Right atrium auricular region (tissue), 2 donors: ENCODE measurements at places on chromosomes 11 and 22. TPM values are rescaled to one million over a fixed set of nuclear protein-coding genes. Genes with fewer than 3 reads are reported as not detected.
A peak's percentile ranks its signal among the peaks of the same experiment; 100 is the strongest.

GRCh38 chr11:77126156-77126775 is 1.8 kb upstream of the MYO7A start:
- no peak overlapping the region for H3K27ac ChIP-seq
- no peaks in the 10 kb centered on the region for H3K4me1 ChIP-seq
- no peaks in the 10 kb centered on the region for H3K27me3 ChIP-seq
- no peaks in the 10 kb centered on the region for H3K36me3 ChIP-seq

DNA sequence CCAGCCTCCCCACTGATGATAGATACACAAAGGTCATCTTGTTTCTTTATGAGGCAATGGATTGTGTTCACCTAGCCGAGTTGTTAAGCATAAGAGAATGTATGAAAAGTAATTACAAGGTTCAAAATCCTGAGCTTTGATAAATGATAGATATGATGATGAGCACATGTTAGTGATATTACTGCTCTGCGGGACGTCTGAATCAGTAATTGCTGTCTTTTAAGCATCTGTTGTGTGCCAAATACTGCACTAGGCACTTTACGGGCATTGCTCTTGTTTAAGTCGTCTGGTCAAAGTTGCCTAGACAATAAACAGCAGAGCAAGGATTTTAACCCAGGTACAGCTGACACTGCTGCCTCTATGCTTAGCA is 559 bp upstream of the RNF141 start:
- no peaks in the 10 kb centered on the region for H3K36me3 ChIP-seq
- no peaks in the 10 kb centered on the region for H3K27me3 ChIP-seq
- H3K4me3 ChIP-seq: peak overlapping the region; percentile 91
- peaks cover 14% of the 10 kb centered on the region for H3K4me1 ChIP-seq

- DNase-seq: no peak
- no peak overlapping the region for H3K4me3 ChIP-seq
- H3K27me3 ChIP-seq: no peaks in the 10 kb centered on the region
- no peak overlapping the region for H3K27ac ChIP-seq
- H3K36me3 ChIP-seq: no peaks in the 10 kb centered on the region
- no peaks in the 10 kb centered on the region for H3K4me1 ChIP-seq
These were observed 437.4 kb downstream of the JRKL start for GRCh38 chr11:96827164-96827563.

- H3K36me3 ChIP-seq: no peaks in the 10 kb centered on the region
- no peaks in the 10 kb centered on the region for H3K27me3 ChIP-seq
- H3K27ac ChIP-seq: no peak overlapping the region
- DNase-seq: no peak
These were observed 767.1 kb upstream of the API5 start for GRCh38 chr11:42544726-42545125.

DNA sequence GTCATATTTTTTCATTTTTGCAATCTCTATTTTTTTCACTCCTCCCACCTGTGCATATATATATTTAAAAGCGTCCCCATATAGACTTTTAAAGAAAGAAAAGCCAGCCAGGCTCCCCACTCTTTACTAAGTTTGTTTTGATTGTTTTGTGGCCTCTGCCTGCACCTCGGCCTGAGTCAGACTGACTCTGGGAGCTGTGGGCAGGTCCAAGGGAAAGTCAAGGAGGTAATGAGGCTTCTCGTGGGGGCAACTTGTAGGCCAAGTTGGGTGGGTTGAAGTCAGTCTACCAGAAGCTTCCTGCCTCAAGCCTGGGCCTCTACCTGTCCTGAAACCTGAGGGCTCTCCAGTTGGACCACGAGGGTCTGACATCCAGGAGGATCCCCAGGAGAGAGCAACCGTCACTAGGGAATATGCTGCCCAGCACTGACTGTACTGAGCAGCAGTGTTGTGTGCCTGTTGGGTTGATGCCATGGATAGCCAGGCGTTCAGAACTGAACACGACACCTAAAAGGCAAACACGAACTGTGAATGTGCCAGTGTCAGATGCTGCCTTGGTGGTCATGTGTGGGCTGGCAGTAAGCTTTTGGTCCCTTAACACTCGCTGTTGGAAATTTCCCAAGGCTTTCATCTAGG is 58.8 kb downstream of the BMAL1 start:
- peaks cover 55% of the 10 kb centered on the region for H3K4me1 ChIP-seq
- no peak overlapping the region for H3K4me3 ChIP-seq
- no peaks in the 10 kb centered on the region for H3K36me3 ChIP-seq
- H3K27me3 ChIP-seq: no peaks in the 10 kb centered on the region
- H3K27ac ChIP-seq: no peak overlapping the region

- no peaks in the 10 kb centered on the region for H3K27me3 ChIP-seq
- H3K27ac ChIP-seq: no peak overlapping the region
- H3K4me1 ChIP-seq: no peaks in the 10 kb centered on the region
- no peaks in the 10 kb centered on the region for H3K36me3 ChIP-seq
- H3K4me3 ChIP-seq: no peak overlapping the region
- no peak for DNase-seq
These were observed 266.0 kb upstream of the MTNR1B start for GRCh38 chr11:92703449-92703830.

GRCh38 chr11:2575591-2576051 is 124.2 kb downstream of the KCNQ1OT1 start:
- DNase-seq: no peak
- H3K27me3 ChIP-seq: no peaks in the 10 kb centered on the region
- no peaks in the 10 kb centered on the region for H3K36me3 ChIP-seq
- H3K27ac ChIP-seq: no peak overlapping the region

- H3K36me3 ChIP-seq: no peaks in the 10 kb centered on the region
- H3K4me3 ChIP-seq: no peak overlapping the region
- H3K27me3 ChIP-seq: no peaks in the 10 kb centered on the region
- no peaks in the 10 kb centered on the region for H3K4me1 ChIP-seq
These were observed 71.8 kb upstream of the TP53I11 start for GRCh38 chr11:45022294-45023064.

- no peak overlapping the region for H3K4me3 ChIP-seq
- no peak for DNase-seq
These were observed 1.0 kb downstream of the SYT12 start for GRCh38 chr11:67023957-67024353.

DNA sequence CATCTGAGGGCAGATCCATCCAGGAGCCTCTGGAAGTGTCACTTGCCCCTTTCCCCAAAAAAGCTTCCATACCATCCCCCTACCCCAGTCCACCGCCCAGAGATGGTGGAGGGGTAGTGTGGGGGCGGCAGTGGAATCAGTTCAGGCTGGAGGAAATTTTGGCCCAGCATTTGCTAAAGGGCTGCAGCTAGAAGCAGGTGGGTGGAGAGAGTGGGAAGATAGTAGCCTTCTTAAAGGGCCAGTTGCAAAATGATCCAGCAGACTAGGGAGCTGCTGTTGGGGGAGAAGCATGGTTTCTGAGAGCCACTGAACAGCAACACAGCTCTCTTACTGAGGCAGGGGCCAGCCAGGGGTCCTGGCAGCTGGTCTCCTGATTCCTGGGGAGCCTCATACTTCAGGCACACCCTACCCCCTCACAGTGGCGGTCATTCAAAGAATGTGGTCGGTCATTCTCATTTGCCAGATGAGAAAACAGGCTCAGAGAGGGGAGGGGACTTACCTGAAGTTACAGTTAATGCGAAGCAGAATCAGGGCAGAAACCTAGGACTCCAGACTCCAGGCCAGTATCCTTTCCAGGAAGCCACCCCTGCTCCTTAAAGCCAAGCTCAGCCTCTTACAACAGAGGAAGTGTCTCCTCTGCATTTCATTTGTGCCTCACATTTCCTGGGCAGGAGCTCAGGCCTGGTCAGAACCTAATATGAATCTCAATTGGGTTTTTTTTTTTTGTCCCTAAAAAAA is 5.4 kb downstream of the SEC14L2 start:
- H3K27me3 ChIP-seq: no peaks in the 10 kb centered on the region
- H3K4me3 ChIP-seq: no peak overlapping the region
- peaks cover 5% of the 10 kb centered on the region for H3K36me3 ChIP-seq

DNA sequence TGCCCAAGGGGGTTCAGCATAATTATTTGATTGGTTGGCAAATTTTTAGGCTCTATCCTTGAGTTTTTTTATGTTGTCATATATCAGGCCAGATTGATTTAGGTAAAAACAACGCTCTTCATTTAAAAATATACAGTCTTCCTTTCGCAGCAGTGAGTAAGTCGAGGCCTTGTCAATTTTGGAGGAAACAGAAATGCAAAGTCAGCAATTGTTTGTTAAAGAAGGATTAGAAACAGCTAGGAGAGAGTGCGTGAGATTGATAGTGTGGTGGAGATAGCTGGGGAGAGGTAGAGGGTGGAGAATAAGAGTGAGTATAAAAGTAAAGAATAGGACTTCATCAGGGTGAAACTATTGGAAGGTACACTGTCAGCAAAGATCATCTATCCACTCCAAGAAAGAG is 830.8 kb downstream of the LUZP2 start:
- no peak overlapping the region for H3K4me3 ChIP-seq
- no peak overlapping the region for H3K27ac ChIP-seq
- no peaks in the 10 kb centered on the region for H3K36me3 ChIP-seq
- DNase-seq: no peak

- no peaks in the 10 kb centered on the region for H3K27me3 ChIP-seq
- DNase-seq: no peak
- no peak overlapping the region for H3K4me3 ChIP-seq
- no peak overlapping the region for H3K27ac ChIP-seq
- no peaks in the 10 kb centered on the region for H3K4me1 ChIP-seq
These were observed 56.5 kb upstream of the PRR5 start for GRCh38 chr22:44645531-44645930.

DNA sequence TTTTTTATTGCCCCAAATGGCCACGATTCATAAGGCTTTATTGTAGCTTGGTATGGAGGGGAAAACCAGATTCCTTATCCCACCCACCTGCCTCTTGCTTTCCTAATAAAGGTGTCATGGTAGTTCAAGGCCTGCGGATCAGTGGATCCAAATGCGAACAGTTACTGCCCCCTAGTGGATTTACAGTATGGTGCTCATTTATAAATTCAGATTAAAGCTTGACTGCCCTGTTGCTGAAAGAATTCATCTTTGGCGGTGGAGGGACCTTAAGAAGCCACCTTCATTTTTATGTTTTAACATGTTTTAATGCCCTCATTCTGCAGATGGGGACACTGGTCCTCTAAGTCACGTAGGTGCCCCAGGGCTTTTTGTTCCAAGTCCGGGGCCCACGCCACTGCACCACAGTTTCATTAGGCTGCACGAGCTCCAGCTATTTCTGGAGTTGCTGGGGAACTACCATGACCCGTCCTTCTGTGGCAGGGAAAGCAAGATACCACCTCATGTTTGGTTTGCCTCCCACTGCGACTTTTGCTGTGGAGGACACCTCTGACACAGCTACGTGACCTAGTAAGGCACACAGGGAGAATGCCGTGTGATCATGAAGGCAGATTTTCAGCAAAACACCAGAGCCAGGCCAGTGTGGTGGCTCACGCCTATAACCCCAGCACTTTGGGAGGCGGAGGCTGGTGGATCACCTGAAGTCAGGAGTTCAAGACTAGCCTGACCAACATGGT is 15.6 kb upstream of the INCENP start:
- no peak overlapping the region for H3K4me3 ChIP-seq
- no peak overlapping the region for H3K27ac ChIP-seq
- no peaks in the 10 kb centered on the region for H3K27me3 ChIP-seq
- H3K36me3 ChIP-seq: no peaks in the 10 kb centered on the region
- DNase-seq: no peak
- peaks cover 22% of the 10 kb centered on the region for H3K4me1 ChIP-seq

GRCh38 chr11:64764040-64764611 is 4.4 kb upstream of the PYGM start:
- DNase-seq: no peak
- no peaks in the 10 kb centered on the region for H3K27me3 ChIP-seq

DNA sequence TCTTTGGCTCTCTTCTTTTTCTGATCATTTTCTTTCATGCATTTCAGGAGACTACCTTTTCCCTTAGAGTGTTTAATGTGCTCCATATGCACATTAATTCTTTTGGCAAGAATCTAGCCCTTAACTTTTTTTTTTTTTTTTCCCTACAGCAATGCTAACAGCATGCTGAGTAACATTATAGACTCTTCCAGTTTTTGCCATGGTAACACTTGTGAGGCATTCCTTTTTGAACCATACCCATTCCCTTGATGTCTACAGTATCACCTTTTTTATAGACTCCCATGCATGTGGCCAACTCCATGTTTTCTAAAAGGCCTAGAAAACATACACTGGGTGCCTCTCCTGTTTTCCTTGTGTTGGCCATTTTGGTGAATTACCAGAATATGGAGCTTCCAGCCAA is 2.9 kb upstream of the MRPL17 start:
- H3K27ac ChIP-seq: no peak overlapping the region
- DNase-seq: no peak
- H3K36me3 ChIP-seq: no peaks in the 10 kb centered on the region
- peaks cover 20% of the 10 kb centered on the region for H3K4me1 ChIP-seq
- no peaks in the 10 kb centered on the region for H3K27me3 ChIP-seq

DNA sequence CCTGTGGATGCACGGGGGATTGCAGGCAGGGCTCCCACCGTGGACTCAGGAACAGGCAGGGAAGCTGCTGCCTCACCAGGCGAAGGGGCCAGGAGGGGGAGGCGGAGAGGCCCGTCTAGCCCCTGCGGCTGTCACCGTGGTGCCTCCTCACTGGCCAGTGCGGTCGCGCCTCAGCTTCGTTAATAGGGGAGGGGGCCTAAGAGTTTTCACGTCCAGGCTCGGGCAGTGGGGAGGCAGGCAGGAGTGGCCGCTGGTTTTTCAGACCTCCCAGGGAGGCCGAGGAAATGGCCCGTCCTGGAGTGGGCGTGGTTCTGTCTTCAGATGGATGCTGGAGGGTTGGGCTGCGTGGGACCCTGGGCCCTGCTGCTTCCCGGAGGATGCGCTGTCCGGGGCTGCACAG is 91.1 kb upstream of the B3GAT1 start:
- no peaks in the 10 kb centered on the region for H3K27me3 ChIP-seq
- H3K36me3 ChIP-seq: no peaks in the 10 kb centered on the region
- no peak for DNase-seq
- no peak overlapping the region for H3K4me3 ChIP-seq

- H3K27me3 ChIP-seq: no peaks in the 10 kb centered on the region
- H3K4me3 ChIP-seq: no peak overlapping the region
- H3K36me3 ChIP-seq: no peaks in the 10 kb centered on the region
- no peaks in the 10 kb centered on the region for H3K4me1 ChIP-seq
- DNase-seq: no peak
These were observed 57.2 kb downstream of the CCDC83 start for GRCh38 chr11:85912414-85912813.

GRCh38 chr11:12155696-12156095 is 45.3 kb downstream of the MICAL2 start:
- H3K27ac ChIP-seq: peak overlapping the region; percentile 96
- peaks cover 16% of the 10 kb centered on the region for H3K36me3 ChIP-seq
- no peak for DNase-seq
- H3K4me3 ChIP-seq: no peak overlapping the region

Gene CXCR5
- not detected for total RNA-seq

Gene NFRKB
- total RNA-seq: 12.3 TPM

Gene MACROD1
- total RNA-seq: 59.0 TPM

Gene PATE4
- total RNA-seq: not detected

Gene GNG3
- not detected for total RNA-seq

Gene RFPL2
- total RNA-seq: not detected

Gene IL18
- 11.1 TPM for total RNA-seq

Gene DAGLA
- total RNA-seq: 5.7 TPM

Gene YPEL1
- 5.0 TPM for total RNA-seq

Gene MRGPRX3
- not detected for total RNA-seq

Gene SYT12
- 0.44 TPM for total RNA-seq

Gene ENTHD1
- not detected for total RNA-seq

Gene MYRF
- total RNA-seq: 7.0 TPM

Gene THRSP
- total RNA-seq: 1.9 TPM

Gene OR8D1
- not detected for total RNA-seq

Gene RPS6KB2
- total RNA-seq: 35.5 TPM

Gene CLDN5
- total RNA-seq: 16.7 TPM
